MCF 10A (cell line): ENCODE measurements at places on chromosomes 7 and 10. TPM values are rescaled to one million over a fixed set of nuclear protein-coding genes. Genes with fewer than 3 reads are reported as not detected.

NKX2-3 gene
- not detected in 2 replicates for total RNA-seq

PDE6C gene
- not detected in 2 replicates for total RNA-seq

PWWP2B gene
- 10.0 and 13.0 TPM in 2 replicates for total RNA-seq

ATRNL1 gene
- not detected in 2 replicates for total RNA-seq

PPP1R3C gene
- total RNA-seq: 0.30 and 0.47 TPM in 2 replicates

TMEM236 gene
- total RNA-seq: 0.09 and 0.37 TPM in 2 replicates

FKBP9 gene
- 111 and 139 TPM in 2 replicates for total RNA-seq
